ENCODE measurements at places on chromosomes 5 and 9. TPM values are rescaled to one million over a fixed set of nuclear protein-coding genes. Genes with fewer than 3 reads are reported as not detected.

DNA sequence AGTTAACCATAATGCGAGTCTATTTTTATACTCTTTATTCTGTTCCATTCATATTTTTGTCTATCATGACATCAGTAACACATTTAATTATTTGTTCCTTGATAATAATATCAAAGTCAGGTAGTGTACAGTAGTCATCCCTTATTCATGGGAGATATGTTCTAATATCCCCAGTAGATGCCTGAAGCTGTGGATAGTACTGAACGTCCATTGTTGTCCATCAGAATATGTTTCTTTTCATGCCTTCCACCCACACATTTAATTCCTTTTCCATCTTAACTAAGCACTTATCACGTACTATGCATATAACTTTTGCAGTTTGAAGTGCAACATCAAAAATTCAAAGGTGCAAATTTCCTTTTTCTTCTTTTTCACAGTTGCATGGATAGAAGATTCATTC, 53.6 kb downstream of the FER start:
- no peak for DNase-seq

DNA sequence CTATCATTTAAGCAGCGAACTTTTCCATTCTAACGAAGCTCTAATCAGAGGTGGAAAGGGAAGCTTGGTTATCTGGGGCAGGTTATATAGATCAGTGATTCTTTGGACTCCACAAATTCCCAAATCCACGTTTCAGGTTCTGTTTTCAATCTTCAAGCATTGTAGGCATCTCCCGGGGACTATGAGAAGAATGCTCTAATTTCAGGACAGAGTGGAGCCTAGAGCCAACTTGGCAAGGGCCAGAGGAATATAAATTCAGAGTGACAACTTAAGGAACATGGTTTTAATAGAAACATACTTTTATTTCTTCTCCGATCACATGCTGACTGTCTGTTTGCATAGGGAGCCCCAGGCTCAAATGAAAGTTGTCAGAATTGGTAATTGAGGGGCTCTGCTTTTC, 514.0 kb upstream of the KLF4 start:
- no peak for DNase-seq

GRCh38 chr5:135190416-135191083, 156.5 kb upstream of the PITX1 start:
- DNase-seq: no peak

- DNase-seq: no peak
These were observed 77.6 kb downstream of the LIFR start for GRCh38 chr5:38478878-38479277.

DNA sequence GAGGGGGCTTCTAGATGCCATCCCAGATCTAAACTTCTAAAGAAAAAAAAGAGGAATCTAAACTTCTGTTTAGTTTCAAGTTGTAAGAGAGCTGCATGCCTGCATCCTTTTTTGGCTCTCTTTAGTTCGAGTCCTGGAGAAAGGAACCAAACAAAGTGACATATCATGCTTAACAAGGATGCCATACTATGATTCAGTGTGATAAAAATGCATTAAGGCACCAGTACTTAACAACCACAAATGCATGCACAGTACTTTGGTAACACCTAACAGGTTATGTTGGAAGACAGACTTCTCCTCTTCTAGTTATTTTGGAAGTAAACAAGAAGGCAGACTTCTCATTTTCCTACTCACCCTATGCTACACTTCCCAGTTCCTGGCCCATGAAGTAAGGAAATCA, 27.3 kb downstream of the NME5 start:
- no peak for DNase-seq

DNA sequence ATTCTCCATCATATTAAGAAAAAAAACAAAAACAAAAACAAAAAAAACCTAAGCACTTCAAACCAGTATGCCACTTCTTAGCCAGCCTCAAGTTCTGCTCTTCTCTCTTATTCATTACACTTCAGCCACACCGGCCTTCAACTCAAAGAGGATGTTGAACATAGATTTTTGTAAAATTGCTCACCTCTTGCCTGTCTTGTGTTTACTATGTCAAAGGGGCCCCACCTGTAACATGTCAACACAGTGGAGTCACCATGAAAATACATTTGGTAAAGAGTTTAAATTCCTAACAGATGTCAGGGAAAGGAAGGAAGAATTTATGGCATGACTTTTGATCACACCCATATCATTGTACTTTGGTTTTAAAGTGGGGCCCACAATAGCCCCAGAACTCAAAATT, 121.1 kb upstream of the GHR start:
- no peak for DNase-seq

DNA sequence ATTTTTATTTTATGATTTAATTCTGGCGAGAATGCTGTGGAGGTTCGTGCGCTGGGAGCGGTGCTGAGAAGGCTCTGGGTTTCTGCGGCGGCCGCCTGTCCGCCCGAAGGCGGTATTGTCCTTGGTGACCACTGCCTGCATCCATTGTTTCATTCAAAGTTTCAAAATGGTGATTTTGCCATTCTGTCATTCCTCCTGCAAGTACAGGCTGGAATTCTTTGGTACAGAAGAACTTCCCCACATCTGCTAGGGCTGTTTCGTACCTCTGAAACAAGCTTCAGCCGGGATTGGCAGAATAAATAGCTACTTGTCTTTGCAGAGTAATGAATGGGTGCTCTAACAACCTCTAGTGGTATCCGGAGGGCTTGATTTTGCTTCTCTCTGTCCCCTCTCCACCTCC, 112.6 kb upstream of the CACNA1B start:
- DNase-seq: no peak

- DNase-seq: no peak
These were observed 37.2 kb upstream of the S1PR3 start for GRCh38 chr9:88954066-88954465.

DNA sequence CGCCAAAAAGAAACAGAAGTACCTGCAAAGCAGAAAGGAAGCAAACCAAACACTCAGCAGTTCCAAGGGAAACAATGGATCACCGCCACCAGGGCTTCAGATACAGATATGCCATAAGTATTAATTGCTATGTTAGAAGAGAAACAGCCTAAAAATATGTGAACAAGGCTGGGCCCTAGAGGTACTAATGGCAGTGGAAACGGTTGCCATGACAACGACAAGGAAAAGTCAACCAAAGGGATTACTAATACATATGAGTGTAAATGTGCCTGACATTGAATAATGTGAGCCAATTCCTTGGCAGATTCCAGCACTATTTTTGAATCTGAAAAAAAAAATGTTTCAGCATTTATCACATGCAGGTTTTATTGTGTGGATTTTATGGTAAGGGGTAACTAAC, 75.0 kb downstream of the CAVIN4 start:
- DNase-seq: no peak

DNA sequence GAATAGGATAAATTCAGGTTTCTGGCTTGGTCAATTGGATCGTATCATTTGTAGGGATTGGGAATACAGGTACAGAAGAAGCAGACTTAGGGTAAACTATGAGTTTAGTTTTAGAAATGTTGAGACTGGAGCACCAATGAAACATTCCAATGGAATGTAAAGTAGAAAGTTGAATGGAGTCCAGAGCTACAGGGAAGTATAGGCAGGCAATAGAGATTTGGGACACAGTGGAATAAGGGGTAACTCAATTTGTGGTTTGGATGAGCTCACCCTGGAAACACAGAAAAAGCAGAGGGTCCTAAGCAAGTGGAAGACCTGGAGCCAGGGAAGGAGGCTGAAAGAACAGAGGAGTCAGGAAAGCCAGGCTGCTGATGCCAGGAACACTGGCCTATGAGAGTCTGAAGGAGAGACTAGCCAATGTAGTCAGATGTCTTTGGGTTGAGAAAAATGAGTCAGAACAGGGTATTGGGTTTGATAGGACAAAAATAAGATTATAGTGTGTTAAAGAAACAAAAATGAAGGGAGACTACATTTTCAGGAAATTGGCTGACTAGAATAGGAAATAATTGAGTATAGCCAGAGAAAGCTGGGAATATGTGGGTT, 72.8 kb downstream of the STARD4 start:
- DNase-seq: no peak

GRCh38 chr5:174479325-174479724, 245.1 kb upstream of the MSX2 start:
- no peak for DNase-seq

- no peak for DNase-seq
These were observed 61.3 kb upstream of the TYRP1 start for GRCh38 chr9:12631866-12632265.

Gene ACER2
- total RNA-seq: 5.5 TPM

Gene PCDHGC4
- 1.8 TPM for total RNA-seq

Gene TOMM5
- total RNA-seq: 60.7 TPM

Gene FOXD4L6
- not detected for total RNA-seq

Gene PAPPA
- 2.9 TPM for total RNA-seq

Gene BAAT
- total RNA-seq: 1.0 TPM

Gene NR5A1
- total RNA-seq: not detected
